ENCODE measurements at places on chromosomes 11 and 22.

- no peak for DNase-seq
These were observed 515 bp downstream of the CTR9 start for GRCh38 chr11:10751581-10751940.

DNA sequence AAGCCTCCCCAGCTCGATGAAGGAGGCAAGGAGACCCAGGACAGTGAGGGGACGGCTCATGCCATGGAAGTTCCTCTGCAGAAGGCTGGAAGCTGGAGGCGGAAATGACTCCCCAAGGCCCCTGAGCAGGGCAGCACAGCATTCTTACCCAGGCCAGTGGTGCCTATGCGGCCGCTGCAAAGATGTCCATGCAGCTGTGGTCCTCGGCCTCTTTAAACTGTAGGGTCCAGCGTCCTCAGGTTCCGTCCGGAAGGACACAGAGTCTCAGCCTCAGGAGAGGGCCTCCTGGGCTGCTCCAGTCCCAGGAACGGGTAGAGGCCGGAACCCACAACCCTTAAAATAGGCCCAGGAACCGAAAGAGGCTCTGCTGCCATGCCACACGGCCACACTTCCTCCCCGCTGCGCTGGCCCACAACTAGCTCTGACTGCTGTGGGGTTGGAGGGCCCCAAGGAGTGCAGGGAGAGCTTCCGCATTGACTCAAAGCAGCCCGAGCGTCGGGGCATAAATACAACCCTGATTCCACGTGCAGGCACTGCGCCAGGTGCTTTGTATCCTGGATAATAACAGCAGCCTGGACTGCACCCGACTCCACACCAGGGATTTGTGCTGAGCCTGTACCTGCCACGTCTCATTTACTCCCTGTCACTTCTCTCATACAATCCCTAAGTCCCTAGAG, 5.5 kb downstream of the KIAA0930 start:
- no peak for DNase-seq

DNA sequence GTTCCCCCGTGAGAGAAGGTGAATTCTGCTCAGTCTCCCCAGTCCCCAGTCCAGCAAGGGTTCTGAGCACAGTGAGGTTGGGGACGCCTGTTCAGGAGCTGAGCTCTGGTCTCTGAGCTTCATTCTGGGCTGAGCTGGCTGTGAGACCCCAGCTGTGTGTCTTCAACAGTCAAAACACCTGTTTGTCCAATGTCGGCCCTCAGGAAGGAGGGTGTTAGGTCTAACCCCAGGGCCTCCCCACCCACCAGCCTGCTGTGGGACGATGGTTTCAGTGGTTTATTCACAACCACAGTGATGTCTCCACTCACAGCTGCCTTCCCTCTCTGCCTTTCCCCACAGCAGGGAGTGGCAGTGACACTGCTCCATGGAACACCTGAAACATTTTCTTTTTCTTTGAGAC, 1282.9 kb downstream of the TBC1D22A start:
- no peak for DNase-seq

DNA sequence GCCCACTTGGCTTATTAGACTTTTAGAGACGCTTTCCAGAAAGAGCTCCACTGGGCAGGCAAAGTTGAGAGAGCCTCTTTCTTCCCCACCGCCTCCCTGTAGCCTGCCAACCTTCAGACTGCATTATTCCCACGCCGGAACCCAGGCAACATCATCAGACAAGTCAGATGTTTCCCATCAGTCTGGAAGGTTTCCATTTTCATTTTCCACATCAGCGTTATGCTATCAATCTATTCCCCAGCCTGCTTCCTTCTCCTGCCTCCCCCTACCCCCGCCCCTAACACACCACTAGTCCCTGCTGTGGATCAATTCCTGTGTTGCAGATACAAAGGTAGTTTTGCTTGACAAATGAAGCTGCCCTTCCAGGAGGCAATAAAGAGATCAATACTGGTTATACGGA, 184.8 kb downstream of the DSCAML1 start:
- no peak for DNase-seq

DNA sequence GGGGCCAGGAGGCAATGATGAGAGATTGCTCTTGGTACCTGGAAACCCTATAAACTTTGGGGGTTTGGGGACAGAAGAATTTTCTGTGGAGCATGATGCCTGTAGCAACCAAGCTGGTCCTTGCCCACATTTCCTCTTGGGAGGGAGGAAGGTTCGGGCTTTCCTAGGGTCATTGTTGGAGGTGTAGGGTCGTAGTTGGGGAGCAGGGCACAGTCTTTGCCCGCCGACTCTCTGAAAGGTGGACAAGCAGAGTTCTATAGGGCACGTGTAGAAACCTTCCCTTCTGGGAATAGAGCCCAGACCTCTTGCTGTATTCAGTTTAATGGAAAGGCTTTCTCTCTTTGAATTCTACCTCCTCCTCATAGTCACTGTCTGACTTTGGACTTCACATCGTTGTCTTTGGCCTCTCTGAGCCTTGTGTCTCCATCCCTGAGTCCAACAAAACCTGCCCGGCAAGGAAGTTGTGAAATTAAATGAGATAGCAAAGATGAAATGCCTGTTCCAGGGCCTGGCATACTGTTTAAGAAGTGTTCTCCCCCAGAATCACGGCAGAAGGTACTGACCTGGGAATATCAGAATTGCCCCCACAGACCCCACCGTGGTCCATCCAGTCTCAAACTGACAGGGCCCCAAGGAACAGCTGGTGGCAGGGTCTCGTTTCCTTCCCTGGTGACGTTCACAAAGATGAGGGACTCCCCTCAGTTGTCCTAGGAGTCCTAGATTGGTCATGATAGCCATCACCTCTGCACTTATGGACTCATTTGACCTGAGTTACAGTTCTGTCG, 1.6 kb downstream of the PRDM11 start:
- no peak for DNase-seq

DNA sequence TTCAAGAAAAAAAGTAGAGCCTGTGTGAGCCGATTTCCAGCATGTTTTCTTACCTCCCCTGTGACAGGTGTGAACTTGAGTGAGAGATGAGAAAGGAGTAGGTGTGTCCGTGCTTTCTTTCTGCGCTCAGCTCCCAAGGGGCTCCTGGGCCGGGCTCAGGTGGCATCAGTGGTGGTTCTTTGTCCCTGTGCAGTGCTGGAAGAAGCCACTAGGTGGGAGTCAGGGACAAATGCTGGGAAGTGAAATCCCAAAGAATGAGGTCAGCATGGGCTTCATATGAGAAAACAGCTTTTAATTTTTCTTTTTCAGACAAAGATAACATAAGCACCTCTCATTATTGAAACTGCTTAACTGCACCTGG, 57.8 kb downstream of the PPFIBP2 start:
- DNase-seq = no peak

GRCh38 chr11:70104419-70104818, 26.3 kb downstream of the ANO1 start:
- no peak for DNase-seq

DNA sequence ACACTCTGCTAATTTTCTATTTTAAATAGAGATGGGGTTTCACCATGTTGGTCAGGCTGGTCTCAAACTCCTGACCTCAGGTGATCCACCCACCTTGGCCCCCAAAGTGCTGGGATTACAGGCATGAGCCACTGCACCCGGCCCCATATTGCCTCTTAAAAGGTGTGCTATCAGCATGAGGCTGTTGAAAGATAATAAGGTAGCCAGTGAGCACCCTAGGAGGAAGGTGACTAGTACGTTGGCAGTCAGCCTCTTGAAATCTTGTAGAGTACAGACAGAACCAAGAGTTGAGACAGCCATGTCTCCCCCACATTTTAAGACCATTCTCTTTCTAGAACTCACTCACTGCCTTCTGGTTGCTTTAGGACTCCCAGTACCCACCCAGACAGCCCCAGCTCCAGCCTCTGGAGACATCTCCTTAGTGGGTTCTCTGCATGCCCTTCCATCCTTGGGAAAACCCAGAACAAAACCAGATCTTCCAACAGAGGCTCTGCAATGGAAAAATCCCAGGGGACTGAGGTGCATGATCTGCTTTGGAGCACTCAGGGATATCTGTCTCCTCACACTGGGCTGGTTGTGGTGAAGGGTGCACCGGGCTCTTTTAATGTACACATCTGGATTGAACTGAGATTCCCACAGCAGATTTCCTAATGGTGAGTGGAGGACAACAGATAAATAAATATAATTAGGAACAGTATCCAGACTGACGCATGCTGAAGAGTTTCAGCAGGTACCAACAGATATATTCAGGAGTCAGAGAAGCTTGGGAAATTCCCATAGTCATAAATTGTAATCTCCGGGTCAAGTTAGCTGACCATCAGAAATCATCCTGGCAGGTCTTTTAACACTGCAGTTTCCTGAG, 49.4 kb downstream of the LRRC74B start:
- no peak for DNase-seq

GRCh38 chr11:8237453-8237852, 26.2 kb downstream of the LMO1 start:
- no peak for DNase-seq

DNA sequence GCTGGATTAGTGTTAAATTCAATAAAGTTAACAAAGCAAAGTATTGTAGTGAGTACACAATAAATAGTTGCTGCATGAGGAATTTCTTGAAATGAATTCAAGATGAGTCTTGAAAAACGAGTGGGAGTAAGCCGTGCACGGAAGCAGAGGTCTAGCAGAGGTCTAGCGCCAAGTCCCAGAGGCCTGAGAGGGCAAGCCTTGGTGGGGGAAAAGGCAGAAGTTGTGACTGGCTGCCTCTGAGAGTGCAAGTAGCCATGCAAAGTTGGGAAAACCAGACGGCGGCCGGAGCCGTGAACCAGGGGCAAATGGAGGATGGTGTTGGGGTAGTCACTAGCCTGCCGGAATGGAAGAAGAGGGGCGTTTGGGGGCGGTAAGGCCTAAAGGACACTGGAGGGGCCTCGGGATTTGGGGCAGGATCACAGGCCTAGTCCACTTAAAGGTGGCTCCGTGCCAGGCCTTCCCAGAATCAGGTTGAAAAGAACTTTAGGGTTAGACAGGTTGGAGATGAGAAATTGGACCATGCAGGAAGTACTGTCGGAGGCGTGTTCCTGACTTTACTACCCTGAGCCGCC, 379 bp upstream of the SLC3A2 start:
- DNase-seq = no peak

DNA sequence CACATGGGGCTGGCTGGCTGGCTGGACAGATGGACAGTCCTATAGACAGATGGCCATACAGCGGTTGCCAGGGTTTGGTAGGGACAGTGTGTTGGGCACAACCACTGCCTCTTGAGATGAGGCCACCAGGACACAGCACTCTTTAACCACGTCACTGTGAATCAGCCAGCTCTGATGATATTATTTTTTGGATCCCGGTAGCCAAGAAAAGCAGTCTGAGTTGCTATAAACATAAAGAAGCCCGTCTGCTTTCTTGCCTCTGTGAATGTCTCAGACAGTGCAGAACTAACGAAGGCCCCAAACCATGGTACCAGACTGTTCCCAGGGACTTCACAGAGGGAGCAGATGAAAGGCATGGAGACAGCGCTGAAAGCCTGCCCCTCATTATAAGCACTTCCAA, 115.9 kb upstream of the CSNK2A3 start:
- DNase-seq = no peak

DNA sequence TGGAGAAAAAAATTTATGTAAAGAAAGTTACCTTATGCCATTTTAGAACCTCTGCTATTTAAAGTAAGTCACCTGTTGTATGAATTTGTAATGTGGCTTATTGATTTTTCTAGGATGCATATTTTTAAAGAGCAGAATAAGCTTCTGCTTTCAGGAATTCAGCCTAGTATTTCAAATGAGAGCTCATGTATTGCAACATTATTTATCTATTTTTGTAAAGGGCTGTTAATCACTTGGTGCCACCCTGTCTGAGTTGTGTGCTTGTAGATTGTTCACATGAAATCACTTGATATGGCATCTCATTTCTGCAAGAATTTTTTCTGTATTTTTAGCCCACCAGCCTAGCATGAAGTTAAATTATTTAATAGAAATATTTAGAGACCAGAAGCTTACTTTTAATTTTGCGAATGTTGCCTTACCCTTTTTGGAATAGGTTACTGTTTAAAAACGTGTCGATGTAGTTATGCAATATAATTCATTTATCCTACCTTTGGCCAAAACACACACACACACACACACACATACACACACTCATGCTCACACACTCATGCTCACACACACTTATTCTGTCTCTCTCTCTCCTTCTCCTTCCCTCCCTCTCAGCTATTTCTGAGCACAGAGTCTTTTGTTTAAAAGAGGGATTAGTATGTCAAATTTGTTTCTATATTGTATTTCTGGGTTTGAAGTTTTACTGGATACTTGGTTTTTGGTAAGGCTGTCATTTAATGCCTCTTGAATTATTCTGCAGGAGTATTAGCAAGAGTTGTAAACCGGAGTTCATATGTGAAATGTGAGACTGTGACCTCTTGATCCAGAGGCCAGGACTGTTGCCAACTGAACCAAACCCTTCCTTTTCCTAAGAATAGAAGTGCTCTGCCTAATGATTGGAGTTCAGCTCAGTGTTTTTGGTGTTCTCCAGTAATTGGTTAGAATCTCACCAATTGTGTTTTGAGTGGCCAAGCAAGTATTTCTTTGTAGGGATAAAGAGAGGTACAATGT, 34.4 kb downstream of the YAP1 start:
- DNase-seq = no peak

- DNase-seq = no peak
These were observed 34.9 kb downstream of the SCUBE1 start for GRCh38 chr22:43308060-43308830.

DNA sequence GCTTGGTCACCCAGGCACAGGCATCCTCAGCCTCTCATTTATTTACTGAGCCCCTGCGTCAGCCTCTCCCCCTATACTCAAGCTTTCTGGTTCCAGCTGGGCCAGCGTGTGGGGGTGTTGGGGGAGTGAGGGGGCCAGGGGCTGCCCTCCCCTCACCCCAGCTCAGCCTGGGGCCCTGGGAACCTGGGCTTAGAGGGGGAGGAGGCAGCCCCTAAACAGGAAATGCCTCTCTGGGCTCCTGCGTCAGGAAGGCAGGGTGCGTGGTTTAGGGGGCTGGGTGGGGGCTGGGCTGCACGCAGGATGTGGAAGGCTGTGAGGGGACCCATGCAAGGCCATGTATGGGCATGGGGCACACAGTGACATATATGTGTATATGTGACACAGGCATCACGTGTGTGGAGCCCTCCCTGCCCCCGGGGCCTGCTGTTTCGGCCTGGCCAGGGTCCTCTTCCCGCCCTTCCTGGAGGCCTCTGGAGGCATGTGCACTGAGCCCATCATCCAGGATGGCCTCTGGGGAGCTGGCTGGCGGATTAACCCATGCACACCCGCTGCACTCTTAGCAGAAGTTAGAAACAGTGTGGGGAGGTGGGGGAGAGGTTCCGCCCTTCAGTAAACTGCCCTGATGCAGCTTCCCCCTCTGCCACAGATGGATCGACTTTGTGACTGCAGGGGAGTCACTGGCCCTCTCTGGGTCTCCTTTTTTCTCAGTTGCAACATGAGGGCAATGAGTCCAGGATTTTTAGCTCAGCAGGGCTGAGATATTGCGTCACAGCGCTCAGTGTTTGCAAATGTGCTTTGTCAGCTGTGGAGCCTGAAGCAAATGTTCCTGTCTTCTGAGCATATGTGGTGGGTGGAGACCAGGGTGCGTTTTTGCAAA, 1.1 kb upstream of the CD248 start:
- DNase-seq = no peak

GRCh38 chr11:72069200-72069599, 11.1 kb downstream of the NUMA1 start:
- DNase-seq = no peak

- no peak for DNase-seq
These were observed 29.7 kb upstream of the DDX6 start for GRCh38 chr11:118820412-118821357.
